Natural killer cell treated with Interleukin-12 subunit alpha and Interleukin-12 subunit beta and Interleukin-15 and Interleukin-18, amount 100 ng/mL, for 72 hours (primary cell): ENCODE measurements at places on chromosomes 7 and 10. TPM values are rescaled to one million over a fixed set of nuclear protein-coding genes. Genes with fewer than 3 reads are reported as not detected.

Gene ZNF248
- total RNA-seq = 10.2 TPM

Gene CCNJ
- 12.1 TPM for total RNA-seq

Gene NRBF2
- 20.7 TPM for total RNA-seq

DNA sequence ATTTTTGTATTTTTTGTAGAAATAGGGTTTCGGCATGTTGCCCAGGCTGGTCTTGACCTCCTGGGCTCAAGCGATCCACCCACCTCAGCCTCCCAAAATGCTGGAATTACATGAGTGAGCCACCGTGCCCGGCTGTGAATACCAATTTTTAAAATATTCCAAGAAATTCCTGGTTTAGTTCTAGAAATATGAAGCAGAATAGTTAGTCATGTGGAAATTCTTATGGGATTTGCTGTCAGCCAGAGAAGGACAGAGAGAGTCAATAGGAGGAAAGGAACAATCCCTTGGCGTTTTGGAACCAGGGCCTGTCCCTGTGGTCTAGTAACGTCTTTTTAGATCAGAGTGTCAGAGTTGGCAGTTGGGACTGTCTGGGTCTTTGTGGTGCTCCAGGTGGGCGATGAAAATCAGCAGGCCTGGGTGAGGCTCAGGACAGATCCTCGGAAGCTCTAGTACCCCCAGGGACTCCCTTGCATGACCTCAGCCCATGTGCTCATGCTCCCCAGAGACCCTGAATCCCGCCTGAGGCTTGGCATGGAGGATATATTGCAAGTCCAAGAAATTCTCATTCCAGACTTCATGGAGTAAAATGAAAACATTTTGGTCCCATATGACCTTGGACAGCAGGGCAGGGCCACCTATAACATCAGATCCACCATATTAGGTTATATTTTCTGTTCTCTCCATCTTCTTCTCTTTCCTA lies 7.8 kb downstream of the NODAL start:
- H3K4me3 ChIP-seq = no peak overlapping the region
- no peak overlapping the region for H3K27ac ChIP-seq
- H3K27me3 ChIP-seq = no peaks in the 10 kb centered on the region
- no peak for DNase-seq
- peaks cover 11% of the 10 kb centered on the region for H3K4me1 ChIP-seq

DNA sequence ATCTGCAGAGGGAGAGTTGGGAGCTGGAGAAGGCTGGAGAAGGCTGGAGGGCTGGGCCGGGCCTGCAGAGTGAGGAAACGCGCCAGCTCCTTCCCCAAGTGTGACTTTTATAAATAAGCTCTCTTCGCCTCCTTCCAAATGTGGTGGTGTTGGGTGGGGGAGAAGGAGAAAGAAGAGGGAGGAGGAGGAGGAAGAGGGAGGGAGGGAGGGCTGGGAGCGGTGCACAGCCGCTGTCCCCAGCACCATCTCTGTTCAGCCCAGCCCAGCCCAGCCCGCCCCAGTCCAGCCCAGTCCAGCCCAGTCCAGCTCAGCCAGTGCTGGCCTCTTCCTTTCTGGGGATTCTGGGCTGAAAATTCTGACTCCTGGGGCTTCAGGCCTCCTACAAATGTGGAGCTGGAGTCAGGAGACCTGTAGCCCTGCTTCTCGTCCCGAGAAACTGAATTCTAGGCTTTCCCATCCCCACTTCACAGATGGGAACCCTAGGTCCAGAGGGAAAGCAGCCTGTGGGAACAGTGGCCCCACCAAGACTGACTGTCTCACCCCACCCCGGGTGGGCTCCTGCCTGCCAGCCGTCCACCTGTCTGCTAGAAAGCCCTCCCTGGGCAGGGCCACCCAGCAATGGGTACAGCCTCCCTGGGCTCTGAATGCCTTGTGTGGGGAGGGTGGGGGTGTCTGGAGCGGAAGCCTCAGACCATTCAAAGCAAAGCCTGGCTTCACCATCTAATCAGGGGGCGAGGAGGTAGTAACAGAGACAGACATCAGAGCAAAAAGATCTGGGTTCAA lies 2.3 kb downstream of the STX1A start:
- H3K27me3 ChIP-seq = peaks cover 6% of the 10 kb centered on the region
- H3K4me1 ChIP-seq = peaks cover 37% of the 10 kb centered on the region
- H3K36me3 ChIP-seq = no peaks in the 10 kb centered on the region
- no peak for DNase-seq
- peak overlapping the region; percentile 85 for H3K4me3 ChIP-seq

DNA sequence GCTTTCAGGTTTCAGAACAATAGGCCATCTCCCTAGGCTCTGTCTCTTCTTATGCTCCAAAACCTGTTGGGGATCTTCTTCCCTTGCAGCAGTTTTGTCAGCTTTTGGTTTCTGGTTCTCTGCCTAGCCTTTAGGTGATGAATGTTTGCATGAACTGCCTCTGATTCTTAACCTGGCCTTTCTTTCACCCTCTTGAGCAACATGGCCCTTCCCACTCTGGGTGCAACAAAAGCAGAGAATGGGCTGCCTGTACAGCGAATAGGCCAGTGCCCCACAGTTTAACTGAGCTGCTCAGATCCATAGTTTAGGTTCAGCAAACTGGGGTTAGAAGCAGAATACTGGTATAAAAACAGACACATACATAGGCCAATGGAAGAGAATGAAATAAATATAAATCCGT lies 18.1 kb upstream of the NUP205 start:
- H3K36me3 ChIP-seq = no peaks in the 10 kb centered on the region
- no peak overlapping the region for H3K27ac ChIP-seq
- peaks cover 4% of the 10 kb centered on the region for H3K4me1 ChIP-seq
- no peak overlapping the region for H3K4me3 ChIP-seq
- peaks cover 6% of the 10 kb centered on the region for H3K27me3 ChIP-seq

DNA sequence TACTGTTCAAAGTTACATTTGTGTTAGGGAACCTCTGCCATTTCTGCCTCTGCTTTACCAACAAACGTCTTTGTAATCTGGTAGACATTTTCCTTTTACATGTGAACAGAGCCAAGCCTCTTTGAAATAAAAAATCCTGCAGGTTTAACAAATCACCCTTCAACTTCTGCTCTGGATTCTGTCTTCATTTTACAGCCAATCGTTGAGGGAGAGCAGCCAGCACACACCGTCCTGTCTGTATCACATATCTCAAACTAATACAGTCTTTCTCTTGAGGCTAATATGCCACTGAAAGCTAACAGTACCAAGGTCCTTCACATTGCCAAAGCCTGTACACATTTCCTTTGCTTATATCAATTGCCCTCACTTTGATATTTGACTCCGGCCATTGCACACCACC lies 468.6 kb upstream of the TEX47 start:
- H3K4me3 ChIP-seq = no peak overlapping the region
- no peaks in the 10 kb centered on the region for H3K36me3 ChIP-seq
- no peak for DNase-seq
- no peak overlapping the region for H3K27ac ChIP-seq

DNA sequence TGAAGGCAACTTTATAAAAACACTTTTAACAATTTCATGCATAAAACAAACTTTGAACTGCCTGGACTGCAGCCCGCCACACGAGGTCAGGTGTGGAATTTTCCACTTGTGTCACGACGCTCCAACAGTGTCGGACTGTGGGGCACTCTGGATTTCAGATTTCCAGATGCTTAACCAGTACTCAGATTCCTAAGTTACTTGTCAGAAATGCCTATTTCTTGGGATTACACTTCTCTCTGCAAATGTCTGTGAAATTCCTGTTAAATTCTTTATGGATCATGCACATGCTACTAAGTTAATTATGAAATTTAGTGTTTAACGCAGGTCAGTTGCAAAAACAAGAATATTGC lies 473 bp upstream of the GPER1 start:
- no peak overlapping the region for H3K4me3 ChIP-seq
- DNase-seq = no peak
- H3K36me3 ChIP-seq = no peaks in the 10 kb centered on the region
- H3K4me1 ChIP-seq = peaks cover 8% of the 10 kb centered on the region
- H3K27me3 ChIP-seq = no peaks in the 10 kb centered on the region
